ENCODE measurements at places on chromosomes 3 and 15.

- DNase-seq: peak; percentile 42
Observed at GRCh38 chr3:177934001-177934891, 602.0 kb upstream of the KCNMB2 start.

DNA sequence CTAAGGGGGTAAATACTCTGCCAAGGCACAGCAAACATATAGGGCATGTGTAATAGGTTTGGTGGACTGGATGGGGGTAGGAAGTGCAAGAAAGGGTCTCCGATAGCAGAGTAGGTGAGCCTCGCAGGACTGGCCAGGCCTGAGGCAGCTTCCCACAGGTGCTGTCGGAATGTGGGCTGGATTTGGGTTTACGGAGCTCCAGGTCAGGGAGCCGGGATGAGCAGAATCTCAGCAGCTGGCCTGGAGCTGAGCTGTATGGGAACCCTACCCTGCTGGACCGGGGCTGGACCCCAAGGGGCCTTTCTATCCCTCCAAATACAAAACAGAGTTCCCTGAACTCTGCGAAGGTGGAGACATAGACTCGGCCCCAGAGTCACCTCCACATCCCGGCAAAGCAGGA, 15.0 kb downstream of the KLF15 start:
- DNase-seq: no peak

- no peak for DNase-seq
Observed at GRCh38 chr15:31805090-31805662, 225.1 kb upstream of the CHRNA7 start.

- DNase-seq: no peak
Observed at GRCh38 chr3:24434651-24435050, 60.0 kb downstream of the THRB start.

GRCh38 chr15:73818308-73818985, 54.9 kb upstream of the TBC1D21 start:
- DNase-seq: no peak

DNA sequence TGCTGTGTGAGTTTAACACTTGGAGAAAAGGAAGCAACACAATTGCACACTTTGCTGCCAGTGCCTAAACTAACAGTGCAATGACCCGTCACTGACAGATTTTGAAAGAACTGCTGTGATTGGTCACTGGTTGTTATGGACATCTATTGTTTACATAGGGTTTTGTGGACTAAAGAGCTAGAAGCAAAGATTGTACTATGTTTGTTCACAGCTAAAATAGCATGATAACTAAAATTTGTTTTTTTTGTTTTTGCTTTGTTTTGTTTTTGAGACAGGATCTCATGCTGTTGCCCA, 112.4 kb upstream of the GOLGA8J start:
- no peak for DNase-seq

GRCh38 chr3:197485143-197485542, 70.6 kb downstream of the BDH1 start:
- no peak for DNase-seq

GRCh38 chr15:84863565-84864443, 20.7 kb upstream of the SLC28A1 start:
- no peak for DNase-seq

- no peak for DNase-seq
Observed at GRCh38 chr3:128415200-128415772, 51.4 kb downstream of the DNAJB8 start.

DNA sequence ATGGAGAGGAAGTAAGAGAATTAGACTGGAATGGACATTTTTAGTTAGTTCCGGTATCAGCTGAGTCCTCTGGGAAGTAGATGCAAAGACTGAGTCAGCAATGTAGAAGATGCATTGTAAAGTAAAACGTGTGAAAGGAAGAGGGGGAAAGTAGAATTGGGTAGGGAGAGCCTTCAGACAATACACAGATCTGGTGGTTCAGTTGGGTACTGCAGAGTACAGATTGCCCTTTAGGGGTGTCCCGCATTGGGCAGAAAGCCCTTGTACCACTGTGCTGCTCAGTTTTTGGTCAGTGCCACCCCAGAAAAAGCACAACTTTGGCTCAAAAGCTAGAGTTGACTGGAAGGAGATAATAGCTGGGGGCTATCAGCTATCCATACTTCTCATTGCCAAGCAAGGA, 247.4 kb downstream of the KBTBD8 start:
- no peak for DNase-seq

DNA sequence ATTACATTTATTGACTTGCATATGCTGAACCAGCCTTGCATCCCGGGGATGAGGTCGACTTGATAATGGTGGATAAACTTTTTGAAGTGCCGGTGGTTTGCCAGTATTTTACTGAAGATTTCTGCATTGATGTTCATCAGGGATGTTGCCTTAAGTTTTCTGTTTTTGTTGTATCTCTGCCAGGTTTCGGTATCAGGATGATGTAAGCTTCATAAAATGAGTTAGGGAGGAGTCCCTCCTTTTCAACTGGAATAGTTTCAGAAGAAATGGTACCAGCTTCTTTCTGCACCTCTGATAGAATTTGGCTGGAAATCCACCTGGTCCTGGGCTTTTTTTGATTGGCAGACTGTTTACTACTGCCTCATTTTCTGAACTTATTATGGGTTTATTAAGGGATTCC, 250.8 kb downstream of the TBC1D5 start:
- DNase-seq: peak; percentile 34

GRCh38 chr3:33299395-33300081, 22.3 kb downstream of the FBXL2 start:
- peak; percentile 54 for DNase-seq

DNA sequence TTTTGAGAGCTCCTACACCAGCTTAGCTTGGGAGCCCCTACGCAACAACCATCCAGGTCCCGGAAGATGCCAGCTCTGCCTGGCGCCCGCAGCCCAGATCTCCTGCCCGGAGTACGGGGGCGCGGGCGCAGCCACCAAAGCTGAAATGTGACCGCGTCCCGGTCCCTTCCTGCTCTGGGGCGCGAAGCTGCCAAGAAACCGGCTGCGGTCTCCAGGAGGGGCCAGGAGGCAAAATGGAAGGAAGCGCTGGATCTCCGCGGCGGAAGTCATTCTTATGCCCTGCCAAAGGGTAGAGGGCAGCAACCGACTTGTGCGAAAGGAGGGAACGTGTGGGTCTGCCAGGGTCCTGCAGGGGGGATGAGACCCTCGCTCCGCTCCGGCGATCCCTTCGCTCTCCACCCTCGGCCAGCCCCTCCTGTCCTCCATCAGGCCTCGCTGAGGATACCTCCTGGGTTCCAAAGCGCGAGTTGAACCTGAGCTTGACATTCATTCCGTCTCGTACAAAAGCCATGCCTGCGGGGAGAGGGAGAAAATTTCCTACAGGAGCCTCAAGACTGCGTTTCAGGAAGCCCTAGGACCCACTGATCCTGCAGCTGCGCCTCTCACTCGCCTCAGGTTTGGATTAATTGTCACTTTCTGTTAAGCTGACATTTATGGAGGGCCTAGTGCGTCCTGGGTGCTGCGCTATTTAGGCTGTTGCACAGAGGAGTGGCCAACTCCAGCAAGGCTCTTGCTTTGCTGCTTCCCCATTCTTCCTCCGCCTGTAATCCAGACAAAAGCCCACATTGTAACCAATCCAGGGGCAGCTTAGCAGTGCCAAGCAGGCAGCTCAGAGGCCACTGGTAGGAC, 98.3 kb upstream of the VGLL3 start:
- DNase-seq: peak; percentile 16

- no peak for DNase-seq
Observed at GRCh38 chr3:175301741-175302140, 442.6 kb downstream of the NAALADL2 start.
